PC-3 (cell line): ENCODE measurements at places on chromosomes 2 and 18.
A peak's percentile ranks its signal among the peaks of the same experiment; 100 is the strongest.

GRCh38 chr2:128584296-128584890, 265.7 kb upstream of the HS6ST1 start:
- no peak for DNase-seq

DNA sequence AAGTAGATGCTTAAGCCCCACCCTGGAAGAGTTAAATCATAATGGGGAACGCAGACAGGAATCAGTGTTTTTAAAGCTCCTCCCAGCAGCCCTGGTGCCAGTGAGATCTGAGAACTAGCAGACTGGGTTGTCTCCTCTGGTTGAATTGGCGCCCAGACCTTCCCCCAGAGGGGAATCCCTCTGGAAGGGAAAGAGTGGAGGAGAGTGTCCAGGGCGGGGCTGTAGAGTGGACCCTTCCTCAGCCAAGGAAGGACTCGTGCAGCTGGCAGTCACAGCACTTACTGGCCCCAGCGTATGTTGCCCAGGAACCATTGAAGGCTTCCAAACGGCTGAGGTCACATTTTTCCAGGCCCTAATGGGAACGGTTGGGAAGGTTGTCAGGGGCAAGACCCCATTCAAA, 62.5 kb downstream of the TGOLN2 start:
- DNase-seq = no peak

- DNase-seq = peak; percentile 94
These were observed 17.4 kb upstream of the COL6A3 start for GRCh38 chr2:237431372-237431771.

GRCh38 chr18:33781429-33781828, 203.4 kb downstream of the ASXL3 start:
- DNase-seq = no peak

DNA sequence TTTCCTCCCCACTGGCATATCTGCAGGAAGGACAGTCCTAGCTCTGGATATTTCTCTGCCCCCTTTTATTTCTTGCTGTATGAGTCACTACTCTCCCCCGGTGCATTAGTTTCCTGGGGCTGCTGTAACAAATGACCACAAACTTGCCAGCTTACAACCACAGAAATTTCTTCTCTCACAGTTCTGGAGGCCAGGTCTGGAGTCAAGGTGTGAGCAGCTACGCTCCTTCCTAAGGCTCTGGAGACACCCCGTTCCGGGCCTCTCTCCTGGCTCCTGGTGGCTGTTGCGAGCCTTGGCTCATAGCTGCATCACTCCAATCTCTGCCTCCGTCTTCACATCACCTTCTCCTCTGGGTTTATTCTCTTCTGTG, 34.1 kb downstream of the PTPRM start:
- DNase-seq = peak; percentile 70

DNA sequence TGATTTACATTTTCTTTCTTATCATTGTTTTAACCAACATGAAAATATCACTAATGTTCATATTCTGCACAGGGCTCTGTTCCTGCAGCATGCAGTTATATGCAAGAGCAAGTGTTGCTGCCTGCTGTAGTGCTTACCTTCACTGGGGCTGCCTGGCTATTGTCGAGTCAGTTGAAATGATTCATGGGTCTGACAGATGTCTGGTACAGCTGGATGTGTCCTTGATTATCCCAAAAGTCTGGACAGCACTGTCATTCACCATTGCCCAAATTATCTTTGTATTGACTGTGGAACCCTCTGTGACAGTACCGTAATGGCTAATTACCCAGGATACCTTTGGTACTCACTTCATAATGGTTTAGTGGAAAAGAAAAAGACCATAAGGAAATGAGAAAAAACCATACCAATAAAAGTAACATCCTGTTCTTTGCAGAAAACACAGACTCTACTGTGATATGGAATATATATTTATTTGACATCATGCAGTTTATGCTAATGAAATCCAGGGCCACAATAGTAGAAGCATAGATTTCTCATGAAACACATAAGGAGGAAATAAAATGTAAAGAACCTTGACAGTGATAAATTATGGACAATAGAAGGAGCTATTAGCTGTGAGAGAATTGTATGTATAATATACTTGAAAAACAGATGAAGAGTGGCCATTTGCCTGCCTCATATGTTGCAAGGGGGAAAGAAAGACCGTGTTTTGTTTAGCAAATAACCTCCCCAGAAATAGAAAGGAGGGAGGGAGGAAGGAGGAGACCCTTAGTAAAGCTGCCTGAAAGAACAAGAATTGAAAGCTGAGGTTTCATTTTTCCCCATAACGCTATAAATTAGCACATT, 249.8 kb upstream of the ATP5MC3 start:
- DNase-seq = no peak

GRCh38 chr18:77032181-77032701, 100.3 kb downstream of the MBP start:
- DNase-seq = no peak
